ENCODE measurements at places on chromosomes 6 and 20.
A peak's percentile ranks its signal among the peaks of the same experiment; 100 is the strongest.

GRCh38 chr20:45833883-45834796 lies 541 bp downstream of the SNX21 start:
- peak; percentile 28 for DNase-seq

GRCh38 chr20:13149371-13150105 lies 71.5 kb upstream of the ISM1 start:
- no peak for DNase-seq

DNA sequence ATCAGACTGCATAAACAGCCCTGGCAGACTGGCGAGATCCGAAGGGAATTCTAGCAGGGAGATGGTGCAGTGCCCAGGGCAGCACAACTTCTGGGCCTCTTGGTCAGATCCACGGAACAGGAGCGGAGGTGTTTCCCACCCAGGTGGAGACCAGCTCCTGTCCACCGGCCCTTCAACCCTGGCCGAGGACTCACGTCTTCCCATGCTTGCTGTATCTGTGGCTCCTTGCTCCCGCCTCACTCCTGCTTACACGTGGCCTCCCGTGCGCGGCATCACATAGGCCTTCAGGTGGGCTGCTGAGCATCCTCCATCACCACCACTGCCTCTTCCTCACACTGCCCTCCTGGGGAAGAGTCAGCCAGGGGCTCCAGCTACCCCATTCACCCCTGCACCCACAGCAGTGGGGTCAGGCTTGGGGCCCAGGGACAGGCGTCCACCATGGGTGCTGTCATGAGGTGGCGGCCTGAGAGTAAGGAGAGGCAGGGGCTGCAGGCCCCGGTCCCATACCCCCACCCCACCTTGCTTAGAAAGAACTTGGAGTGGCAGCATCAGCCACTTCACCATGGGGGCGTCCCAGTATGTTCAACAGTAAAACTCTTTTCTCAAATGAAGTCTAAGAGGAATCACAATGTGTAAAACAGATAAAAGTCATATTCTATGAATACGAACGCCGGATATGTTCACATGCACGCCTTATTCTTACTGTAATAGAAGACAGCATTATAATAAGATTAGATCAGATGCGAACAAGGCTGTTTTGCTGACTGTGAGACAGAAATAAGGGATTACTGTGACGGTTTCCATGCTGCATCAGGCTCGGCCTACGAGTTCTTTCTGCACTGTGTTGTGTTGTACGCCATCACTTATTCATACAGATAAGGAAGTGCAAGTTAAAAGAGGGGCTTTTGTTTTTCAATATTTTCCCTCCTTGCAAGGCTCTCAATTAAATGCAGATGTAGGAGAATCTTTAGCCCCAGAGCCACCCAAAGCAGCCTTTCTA lies 165.4 kb downstream of the GRM4 start:
- no peak for DNase-seq

- no peak for DNase-seq
Observed at GRCh38 chr20:1467355-1468116, 887 bp upstream of the NSFL1C start.

DNA sequence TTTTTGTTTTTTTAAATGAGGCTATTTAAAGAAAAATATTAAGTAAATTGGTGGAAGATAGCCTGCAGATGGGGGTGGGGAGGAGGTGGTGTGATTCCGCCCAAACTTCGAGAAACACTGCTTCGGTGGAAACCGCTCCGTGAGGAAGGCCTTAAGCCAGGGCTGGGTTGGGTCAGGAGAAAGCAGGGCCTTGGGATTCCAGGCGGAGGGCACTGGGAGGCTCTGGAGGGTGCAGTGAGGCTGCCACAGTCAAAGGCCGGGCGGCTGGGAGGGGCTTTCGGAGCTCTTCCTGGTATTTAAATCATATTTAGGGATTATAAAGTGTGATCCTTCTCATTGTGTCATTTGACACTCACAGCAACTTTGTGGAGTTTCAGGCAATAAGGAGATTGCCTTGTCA lies 22.2 kb upstream of the SCRT2 start:
- no peak for DNase-seq
